T-helper 17 cell (primary cell): ENCODE measurements at places on chromosomes 7 and 10.

DNA sequence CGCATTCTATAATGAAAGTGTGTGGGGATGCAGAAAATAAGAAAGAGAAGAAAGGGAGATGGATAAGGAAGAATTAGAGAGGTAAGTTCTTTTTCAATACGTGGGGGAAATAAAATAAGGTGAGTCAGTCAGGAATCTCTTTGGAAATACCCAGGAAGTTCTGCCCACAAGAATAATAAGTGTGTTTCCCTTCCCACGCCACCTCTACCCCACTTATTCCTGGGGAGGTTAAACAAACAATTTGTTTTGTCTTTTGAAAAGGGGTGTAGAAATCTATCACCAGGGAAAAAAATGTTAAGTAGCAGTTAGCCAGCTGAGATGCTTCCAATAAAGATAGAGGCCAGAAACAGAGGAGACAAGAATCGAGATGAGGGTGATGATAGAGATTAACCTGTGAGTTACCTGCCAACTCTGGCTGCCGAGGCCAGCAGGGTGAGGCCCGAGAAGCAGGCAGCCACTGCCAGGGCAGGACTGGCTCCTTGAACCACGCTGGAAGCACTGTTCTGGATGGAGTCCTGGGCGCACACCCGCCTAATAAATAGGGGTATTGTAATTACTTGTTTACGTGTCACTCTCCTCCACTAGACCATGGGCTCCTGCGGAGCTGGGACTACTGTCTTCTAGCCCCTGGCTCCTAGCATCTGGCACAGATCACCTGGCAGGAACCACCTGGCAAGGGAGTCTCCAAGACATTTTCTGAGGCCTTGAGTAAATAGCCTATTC, 191.3 kb downstream of the FGFR2 start:
- DNase-seq, result no peak

- DNase-seq, result no peak
These were observed 21.8 kb downstream of the SLC13A4 start for GRCh38 chr7:135706038-135706742.

DNA sequence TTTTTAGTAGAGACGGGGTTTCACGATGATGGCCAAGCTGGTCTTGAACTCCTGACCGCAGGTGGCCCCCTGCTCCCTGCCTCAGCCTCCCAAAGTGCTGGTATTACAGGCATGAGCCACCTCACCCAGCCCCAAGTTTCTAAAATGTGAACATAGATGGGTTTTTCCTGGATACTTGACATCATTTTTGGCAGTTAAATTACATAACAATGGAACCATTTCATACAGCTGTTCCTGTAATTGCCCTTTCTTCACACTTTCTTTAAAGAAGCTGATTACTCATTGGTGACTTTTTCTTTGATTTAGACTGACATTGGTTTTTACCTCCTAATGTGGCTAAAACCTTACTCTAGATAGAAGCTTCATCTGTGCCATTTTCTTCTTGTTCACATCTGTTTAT, 5.9 kb downstream of the ZKSCAN1 start:
- DNase-seq, result no peak

- DNase-seq, result no peak
These were observed 50.8 kb upstream of the AOAH start for GRCh38 chr7:36775061-36775620.

DNA sequence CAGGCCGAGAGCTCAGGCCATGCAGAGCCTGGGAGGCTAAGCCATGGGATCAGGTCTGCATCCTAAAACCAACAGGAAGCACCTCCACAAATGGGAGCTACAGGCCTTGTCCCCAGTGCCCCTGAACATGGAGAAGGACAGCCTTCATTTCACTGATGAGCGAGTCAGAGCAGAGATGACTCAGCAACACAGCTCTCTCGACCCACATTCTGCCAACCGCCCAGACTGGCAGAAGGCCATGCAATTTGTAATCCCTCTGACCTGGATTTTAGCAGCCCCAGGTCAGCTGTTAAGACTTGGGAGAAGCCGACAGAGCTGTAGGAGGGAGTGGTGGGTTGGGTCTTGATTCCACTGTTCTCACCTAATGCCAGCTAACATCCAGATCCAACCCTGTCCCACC, 25.5 kb downstream of the VOPP1 start:
- no peak for DNase-seq

GRCh38 chr7:120441850-120442249, 168.9 kb downstream of the KCND2 start:
- no peak for DNase-seq

DNA sequence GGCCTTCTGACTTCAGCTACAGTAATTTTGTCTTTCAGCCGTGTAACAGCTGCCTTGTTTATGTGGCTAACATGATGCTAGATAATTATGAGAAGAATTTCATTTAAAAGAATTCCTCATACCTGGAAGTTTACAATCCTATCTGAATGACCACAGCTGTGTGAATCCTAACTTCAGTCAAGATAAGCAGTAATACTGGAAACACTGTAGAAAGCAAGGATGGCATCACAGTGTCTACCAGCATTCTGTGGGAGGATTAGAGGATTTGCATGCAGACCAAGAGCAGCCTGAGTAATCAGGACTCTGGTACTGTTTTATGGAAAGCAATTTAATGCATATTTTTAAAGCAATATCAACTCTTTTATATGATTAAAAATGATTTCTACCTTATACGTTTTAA, 282.4 kb downstream of the EXOC4 start:
- no peak for DNase-seq

DNA sequence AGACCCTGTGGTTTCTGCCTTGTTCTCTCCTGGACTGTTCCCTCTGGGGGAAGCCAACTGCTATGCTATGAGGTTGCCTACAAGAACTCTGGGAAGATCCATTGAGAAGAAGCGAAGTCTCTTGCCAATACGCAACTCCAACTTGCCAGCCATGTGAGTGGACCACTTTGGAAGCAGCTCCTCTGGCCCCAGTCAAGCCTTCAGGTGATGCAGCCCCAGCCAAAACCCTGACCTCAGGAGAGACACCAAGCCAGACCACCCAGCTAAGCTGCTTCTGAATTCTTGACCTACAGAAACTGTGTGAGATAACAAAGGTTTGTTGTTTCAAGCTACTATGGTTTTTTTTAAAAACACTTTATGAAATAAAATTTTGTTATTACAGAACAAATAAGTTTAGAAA, 20.2 kb upstream of the MYL7 start:
- DNase-seq, result no peak

GRCh38 chr7:129376076-129376777, 58.0 kb upstream of the STRIP2 start:
- peak; percentile 27 for DNase-seq

GRCh38 chr10:68166871-68167585, 57.7 kb downstream of the MYPN start:
- DNase-seq, result no peak
